ENCODE measurements at places on chromosomes 3 and 15.

- DNase-seq, result no peak
Observed at GRCh38 chr15:45796433-45796832, 161.6 kb downstream of the SQOR start.

DNA sequence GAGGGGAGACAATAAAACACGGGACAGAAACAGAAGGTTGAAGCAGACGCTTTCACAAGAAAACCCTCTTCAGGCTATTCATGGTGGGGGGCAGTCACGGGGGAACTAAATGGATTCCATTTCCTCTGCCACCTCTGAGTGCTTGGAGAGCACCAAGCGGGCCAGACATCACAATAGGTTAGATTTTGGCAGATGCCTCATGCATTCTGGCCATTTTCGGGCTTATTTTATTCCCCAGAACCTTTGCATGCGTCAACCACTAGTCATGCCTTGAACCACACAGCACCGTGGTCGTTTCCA lies 82.2 kb downstream of the RORA start:
- DNase-seq, result no peak

- no peak for DNase-seq
Observed at GRCh38 chr3:79125313-79125984, 642.3 kb downstream of the ROBO1 start.

DNA sequence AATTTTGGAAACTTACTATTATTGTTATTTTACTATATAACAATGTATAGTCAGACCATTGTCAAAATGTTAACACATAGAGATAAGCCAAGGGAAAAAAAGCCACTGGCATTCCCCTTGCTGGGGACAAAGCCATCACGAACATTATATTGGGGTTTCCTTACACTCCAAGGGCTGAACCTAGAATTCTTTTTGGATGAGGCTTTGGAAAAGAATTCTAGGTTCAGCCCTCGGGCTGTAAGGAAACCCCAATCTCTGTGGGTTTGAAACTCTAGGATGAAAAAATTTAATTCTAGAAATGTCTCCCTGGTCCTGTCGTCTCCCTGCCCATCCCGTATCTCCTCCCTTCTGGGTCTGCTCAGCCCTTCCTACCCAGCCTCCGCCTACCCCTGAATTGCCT lies 67.0 kb upstream of the SMAD6 start:
- DNase-seq, result no peak

DNA sequence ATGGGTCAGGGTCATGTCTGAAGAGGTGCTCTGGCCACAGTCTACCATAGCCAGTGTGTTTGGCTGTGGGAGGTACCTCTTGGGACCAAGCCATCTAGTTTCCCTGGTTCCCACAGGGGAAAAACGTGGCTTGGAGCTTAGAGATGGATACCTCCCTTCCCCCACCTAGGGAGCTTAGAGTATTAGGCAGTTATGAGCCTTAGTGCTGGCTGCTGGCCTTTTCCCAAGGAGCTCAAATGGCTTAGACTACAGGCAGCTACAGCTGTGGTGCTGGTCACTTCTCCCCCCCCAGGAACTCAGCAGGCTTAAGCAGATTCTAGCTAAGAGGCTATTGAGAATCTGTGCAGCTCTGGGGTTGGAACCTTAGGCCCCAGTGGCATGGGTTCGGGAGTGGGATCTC lies 591.2 kb downstream of the NSUN3 start:
- no peak for DNase-seq
